ENCODE measurements at places on chromosomes 12 and 14.

- DNase-seq: no peak
These were observed 296.8 kb upstream of the NOS1 start for GRCh38 chr12:117658226-117658625.

GRCh38 chr12:102971227-102971626 is 13.8 kb downstream of the ASCL1 start:
- no peak for DNase-seq

- no peak for DNase-seq
These were observed 17.9 kb upstream of the ALDH2 start for GRCh38 chr12:111748867-111749266.

GRCh38 chr14:64773046-64773445 is 68.8 kb downstream of the PLEKHG3 start:
- DNase-seq: no peak

DNA sequence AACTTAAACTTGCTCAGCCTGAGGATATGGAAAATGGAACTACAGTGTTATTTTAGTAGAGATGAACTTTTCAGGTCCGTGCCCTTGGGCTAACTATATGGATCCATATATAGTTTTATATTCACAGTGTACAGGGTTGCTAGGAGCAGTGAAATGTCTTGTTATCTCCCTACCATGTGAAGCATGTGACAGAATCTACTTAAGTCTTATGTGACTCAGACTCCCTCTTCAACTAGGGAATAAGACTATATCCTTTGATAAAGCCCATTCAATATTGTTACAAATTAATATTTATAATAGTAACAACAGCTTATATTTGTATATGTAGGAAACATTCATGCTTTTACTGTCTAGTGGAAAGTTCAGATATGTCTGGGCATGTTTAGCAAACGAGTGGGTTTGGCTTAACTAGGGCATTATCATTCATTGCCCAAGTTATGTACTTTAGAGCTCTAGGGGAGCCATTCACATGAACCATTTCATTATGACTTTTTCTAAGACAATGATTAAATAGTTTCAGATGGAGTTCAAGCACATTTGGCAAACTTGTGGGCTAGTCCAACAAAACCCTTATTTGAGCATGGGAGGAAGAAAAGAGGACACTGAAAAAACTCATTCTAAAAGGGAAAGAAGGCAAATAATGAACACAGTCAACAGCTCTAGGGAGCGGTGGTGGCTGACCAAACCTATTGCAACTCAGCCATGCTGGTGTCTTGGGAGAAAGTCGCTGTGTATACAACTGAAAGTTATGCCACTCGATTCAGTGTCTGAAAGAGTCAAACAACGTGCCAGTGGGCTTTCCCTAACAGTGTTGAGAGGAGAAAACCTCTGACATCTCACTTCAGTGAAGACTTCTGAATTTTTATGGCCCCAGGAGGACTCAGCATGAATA is 305.9 kb upstream of the G2E3 start:
- no peak for DNase-seq

DNA sequence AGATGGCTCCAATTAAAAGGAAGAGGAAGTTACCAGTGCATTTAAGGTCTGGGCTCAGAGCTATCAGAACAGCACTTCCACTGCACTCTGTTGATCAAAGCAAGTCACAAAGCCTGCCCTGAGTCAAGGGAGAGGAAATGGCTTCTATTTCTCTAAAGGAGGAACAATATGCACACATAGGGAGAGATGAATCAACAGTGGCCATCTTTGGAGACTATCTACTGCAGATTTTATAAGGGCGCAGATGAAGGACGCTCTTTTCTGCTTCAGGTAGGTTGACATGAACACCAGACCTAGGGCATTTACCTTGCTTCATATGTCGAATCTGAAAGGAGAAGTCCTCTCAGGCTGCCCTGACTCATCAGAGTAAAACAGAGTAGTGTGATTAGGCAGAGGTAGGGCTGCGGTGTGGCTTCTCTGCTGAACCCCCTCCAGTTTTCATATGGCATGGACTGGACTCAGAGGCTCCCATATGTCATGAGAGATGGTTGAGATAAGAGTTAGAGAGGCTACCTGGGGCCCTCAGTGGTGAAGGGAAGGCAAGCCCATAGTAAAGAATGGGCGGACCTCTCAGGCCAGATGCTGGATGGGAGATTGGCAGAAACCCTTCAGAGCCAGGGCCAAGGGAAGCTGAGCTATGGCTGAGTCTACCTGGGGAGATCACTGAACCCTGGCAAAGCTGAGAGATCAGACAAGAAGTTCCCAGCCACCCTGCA is 84.4 kb downstream of the ARF6 start:
- DNase-seq: no peak

GRCh38 chr12:6635375-6635855 is 344 bp downstream of the LPAR5 start:
- DNase-seq: no peak

- no peak for DNase-seq
These were observed 7.0 kb upstream of the NIN start for GRCh38 chr14:50837850-50838470.

DNA sequence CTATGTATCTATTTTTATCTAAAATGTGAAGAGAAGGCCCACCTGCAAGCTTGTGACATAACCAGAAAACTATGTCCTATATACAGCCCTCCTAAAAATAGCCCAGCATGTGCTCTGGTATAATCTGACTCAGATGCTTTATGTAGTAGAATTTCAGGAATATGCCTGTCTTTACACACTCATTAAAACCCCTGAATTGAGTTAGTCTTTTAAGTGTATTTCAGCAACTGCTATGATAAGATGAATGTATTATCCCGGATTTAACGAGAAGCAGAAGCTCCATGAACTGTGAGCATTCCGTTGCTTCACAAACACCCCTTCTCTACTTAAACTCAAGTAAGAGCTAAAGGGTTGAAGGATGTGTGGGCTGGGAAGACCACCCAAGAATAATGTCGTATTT is 89.9 kb upstream of the PRICKLE1 start:
- DNase-seq: no peak

GRCh38 chr14:76647697-76648298 is 113.5 kb upstream of the VASH1 start:
- DNase-seq: no peak

DNA sequence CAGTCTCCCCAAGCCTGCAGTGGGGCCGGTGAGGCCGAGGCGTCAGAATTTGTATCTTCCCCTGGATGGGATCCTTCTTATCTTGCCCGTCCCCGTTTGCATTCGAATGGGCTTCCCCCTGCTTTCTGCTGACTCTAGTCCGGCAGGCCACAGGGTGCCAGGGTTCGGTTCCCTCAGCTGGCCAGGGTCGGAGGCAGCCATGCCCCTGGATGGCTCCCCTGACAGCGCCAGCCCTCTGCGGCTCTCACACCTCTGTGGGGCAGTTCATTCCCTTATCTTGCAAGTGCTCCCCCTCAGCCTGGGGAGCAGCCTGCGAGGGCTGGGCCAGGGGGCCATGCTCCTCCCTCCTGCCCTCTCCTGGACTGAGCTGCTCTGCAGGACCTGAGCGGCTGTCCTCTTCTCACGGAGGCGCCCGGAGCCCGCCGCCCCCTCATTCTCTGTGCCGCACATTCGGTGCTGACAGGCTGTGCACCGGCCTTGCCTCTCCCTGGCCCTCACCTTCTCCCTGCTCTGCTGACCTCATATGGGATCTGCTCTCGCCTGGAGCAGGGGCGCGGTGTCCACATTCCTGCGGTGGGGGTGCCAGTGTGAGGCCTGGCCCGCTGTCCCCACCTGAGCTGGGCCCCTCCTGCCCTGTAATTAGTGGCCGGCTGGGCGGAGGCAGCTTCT is 32.8 kb downstream of the KIF26A start:
- DNase-seq: no peak

DNA sequence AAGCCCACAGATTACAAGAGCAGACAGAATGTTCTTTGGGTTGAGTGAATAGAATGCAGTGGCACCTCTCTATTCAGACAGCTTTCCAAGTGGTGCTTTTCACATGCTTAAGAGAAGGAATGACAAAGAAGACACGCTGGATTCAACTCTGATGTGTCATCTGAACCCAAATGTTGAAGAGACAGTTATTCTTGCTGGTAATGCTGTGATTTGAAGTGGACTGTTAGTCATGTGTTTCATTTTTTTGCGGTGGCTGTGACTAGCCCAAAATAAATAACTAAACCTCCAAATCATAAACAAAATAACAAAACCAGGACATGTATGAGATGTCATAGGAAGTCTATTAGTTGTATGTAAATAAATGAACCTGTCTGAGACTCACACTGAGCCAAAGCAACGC is 391.8 kb upstream of the PRICKLE1 start:
- no peak for DNase-seq

DNA sequence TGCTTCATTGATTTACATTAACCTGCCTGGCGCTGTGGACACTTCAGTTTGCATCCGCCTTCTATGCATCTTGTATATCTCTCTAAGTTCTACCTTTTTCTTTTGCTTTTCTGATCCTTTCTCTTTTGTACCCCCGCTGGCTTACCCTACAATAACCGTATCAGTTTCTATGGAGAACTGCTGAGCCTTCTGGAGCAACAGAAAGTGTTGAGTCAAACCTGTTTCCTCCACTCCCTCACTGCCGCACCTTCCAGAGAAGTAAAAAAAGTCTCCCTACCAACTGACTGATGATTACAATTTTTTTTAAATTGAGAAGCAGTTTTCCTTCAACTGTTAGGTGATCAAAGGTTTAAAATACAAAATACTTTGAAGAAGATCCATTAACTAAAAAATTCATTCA is 17.4 kb downstream of the EXD2 start:
- no peak for DNase-seq

GRCh38 chr14:37061697-37062096 is 110.7 kb downstream of the SLC25A21 start:
- DNase-seq: no peak

GRCh38 chr14:35557221-35557747 is 23.3 kb downstream of the INSM2 start:
- no peak for DNase-seq

DNA sequence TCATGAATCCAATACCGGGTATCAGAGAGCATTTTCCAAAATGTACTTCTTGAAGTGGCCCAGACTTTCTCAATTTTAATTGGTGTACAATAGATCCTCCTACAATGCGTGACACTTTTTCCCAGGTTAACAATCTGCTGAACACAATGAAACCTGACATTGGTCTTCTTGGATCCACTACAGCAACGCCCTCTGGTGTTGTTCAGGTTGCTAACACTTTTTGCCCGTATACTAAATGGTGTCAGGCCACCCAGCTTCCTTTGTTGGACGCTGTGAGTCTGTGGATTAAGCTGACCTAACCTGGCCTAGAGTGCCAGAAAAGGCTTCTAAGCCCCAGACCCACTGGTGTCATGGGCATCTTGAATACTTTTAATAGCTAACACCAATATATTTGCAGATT is 89.2 kb downstream of the KCNK10 start:
- no peak for DNase-seq

DNA sequence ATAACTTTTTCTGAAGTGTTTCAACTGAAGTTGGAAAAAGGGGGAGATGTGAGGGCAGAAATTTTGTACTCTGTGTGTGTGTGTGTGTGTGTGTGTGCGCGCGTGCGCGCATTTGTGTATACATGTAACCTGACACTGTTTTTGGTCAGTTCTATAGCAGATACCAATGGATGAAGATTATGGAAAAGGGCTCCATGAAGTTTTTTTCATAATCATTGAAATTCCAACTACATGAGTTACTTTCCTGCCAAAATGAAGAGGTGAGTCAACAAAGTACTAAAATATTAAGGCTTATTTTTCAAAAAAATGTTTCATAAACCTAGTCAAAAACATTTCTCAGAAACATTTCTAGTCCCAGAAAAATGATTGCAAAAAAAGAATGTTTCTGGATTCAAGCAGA is 25.7 kb upstream of the CERS5 start:
- no peak for DNase-seq

DNA sequence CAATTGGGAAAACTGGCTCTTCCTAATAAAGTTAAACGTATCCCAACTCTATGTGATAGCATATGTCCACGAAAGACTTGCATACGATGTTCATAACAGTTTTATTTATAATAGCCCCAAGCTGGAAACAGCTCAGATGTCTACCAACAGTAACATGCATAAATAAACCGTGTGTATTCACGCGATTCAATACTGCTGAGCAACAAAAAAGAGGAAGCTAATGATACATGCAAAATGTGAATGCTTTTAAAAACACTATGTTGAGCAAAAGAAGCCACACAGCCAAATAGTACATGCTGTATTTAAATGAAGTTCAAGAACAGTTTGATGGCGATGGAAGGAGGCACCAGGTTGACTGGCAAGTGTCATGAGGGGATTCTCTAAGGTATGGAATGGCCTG is 55.7 kb downstream of the TRIM9 start:
- no peak for DNase-seq

DNA sequence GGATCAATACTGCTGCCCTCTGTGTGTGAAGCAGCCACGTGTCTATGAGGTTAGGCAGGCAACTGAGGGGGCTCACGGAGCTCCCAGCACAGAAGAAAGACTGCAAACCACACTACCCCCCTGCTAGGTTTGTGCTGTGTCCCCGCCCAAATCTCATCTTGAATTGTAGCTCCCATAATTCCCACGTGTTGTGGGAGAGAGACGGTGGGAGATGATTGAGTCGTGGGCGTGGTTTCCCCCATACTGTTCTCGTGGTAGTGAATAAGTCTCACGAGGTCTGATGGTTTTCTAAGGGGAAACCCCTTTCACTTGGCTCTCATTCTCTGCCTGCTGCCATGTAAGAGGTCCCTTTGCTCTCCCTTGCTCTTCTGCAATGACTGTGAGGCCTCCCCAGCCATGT is 68.6 kb downstream of the ACTN1 start:
- no peak for DNase-seq

- no peak for DNase-seq
These were observed 427.7 kb downstream of the FUT8 start for GRCh38 chr14:65840118-65840751.

DNA sequence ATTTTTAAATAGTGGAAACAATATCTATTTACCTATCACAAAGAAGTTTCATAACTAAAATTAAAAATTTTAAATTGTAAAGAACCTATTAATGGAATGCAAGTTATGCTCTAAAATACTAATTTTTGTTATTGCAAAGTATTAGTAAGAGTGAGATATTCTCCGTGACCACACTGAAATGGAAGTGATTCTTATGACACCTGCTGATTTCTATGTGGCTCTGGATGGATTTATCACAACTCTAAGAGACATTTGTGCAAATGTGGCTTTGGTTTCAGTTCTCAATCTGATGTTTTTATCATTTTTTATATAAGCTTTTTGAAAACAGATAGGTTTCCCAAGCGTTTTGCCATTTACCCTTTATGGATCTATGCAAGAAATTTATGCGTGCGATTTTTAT is 497.8 kb downstream of the NAV3 start:
- no peak for DNase-seq

GRCh38 chr14:76718306-76719040 is 42.8 kb upstream of the VASH1 start:
- no peak for DNase-seq

- DNase-seq: no peak
These were observed 24.9 kb downstream of the CCDC88C start for GRCh38 chr14:91392623-91393303.

DNA sequence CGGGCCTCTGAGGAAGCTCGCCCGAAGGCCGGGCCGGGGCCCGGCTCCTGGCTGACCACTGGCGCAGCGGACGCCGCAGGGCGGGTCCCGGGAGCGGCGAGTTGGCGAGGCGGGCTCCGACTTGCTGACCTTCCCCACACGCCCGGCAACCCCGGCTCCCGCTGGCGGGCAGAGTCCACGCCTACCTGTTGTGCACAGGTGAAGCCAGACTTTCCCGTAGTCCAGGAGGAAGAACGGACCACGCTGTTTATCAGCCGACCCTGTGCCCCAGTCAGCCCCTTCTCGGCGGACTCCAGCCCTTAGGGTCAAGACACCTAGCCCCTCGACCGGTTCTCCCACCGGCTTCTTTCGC is 407 bp downstream of the HEATR5A start:
- DNase-seq: peak; percentile 37

Measured in anterior cingulate cortex (tissue), 58 donors.